NCI-H2171 (cell line): ENCODE measurements at places on chromosomes 1 and 21.

DNA sequence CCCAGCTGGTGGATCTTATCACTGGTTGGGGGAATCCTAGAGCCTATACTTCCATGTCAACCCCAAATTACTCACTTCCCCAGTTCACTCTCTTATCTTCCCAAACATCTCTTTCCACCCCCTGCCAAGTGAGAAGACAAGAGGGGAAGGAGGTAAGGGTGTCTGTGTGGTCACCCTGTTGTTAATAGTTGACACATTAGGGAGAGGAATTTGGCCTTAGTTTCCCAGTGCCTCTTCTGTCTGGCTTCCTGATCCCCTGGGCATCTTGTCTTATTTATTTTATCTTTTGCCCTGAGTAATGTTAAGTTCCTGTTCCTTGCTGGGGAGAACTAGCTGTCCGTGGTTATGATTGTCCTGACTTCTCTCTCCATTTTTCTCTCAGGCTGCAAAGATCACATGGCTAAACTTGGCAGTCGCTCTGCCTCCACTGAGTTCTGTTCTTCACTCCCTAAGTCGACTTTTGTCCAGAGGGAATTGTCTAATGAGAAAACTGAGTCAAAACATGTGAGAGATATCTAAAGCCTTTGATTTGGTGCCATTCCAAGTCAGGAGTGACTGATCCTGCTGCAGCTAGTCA is 157.1 kb upstream of the SYT6 start:
- no peak for DNase-seq

- DNase-seq, result no peak
Observed at GRCh38 chr1:188489336-188490112, 1660.8 kb downstream of the PLA2G4A start.

GRCh38 chr1:218163371-218163770 is 121.7 kb upstream of the RRP15 start:
- no peak for DNase-seq

GRCh38 chr1:44798481-44799365 is 1.5 kb upstream of the PLK3 start:
- DNase-seq, result no peak

DNA sequence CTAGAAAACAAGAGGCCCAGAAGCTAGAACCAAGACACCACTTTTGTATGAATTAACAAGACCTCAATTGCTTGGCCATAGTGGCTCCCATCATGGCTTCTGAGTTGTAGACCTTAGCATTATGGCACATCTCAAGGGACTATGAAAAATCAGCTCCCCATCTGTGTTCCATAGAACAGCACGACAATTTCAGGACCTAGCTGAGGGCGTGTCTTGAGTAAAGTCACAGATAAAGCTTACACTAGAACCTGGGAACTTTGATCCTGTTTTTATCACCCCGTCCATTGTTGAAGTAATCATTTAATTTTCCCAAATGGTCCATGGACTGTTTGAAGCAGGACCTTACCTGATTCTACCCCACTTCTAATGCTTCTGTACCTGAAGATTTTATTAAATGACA is 44.8 kb downstream of the RUNX1 start:
- DNase-seq, result no peak
